Vagina (tissue), 2 donors: ENCODE measurements at places on chromosomes 4 and X.
A peak's percentile ranks its signal among the peaks of the same experiment; 100 is the strongest.

GRCh38 chrX:133414406-133415275 is 648 bp downstream of the GPC4 start:
- no peak for DNase-seq

GRCh38 chr4:3341760-3342159 is 48.9 kb downstream of the RGS12 start:
- peak; percentile 62 for DNase-seq

GRCh38 chrX:111646515-111646914 is 34.5 kb upstream of the ALG13 start:
- no peak for DNase-seq

DNA sequence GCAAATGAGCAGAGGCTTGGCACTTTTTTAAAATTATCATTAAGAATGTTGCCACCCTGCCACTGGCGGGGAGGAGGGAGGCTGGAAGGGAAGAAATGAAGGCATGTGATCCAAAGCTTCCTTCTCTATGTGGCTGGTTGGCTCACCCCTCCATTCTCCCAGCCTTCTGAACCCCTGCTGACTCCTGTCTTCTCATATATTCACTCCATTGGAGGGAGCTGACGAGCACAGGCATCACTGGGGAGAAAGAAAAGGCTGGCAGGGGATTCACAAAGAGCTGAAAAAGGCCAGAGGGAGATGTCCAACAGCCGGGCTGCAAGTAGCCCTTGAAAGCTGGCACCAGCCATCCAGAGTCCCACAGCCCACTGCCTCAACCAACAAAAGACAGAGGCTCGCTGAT is 495.6 kb downstream of the BCOR start:
- DNase-seq: no peak

- DNase-seq: no peak
These were observed 64.5 kb upstream of the STS start for GRCh38 chrX:7083021-7083420.

DNA sequence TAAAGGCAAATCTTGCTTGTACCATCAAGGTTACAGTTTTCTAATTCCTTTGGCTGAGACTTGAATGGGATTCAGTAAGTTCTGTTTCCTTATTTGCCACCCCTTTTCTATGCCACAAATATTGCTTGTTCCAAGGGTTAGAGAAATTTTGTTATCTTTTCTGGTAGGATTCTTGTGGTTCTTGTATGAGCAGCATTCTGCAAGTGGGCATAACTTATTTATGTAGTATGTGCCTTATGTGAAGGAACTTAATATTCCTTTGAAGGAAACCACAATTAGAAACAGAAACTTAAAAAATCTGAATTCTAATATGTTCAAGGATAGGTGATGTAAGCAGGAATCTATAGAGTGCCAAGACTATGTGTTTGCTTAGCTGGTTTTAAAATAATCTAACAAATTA is 53.1 kb upstream of the TSPAN5 start:
- DNase-seq: no peak

DNA sequence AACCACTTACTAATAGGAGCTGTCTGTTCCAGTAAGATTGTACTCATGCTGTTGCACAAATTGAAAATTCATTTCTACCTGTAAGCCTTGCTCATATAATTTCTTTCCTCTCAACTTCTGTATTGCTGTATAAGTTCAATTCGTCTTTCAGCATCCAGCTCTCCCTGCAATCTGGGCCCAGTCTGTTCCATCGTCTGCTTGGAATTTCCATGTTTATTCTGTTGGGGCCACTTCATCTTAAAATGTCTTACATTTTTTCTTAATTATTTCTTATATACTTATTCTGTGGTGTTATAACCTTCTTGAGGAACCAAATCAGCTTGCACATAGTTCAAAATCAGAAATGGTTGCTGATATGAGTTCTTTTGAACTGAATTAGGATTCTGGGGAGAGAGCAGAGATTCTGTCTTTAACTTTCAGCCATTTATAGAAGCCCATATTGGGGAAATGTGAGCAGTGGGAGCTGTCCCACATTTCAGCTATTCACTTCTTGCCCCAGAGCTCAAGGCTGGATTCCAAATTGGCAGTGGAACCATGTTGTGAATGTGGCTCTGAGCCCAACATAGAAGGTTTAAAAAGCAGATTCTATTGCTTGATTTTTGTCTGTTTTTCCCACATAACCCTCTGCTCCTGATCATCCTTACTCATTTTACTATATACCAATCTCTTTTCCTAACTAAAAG is 291.9 kb downstream of the BMPR1B start:
- DNase-seq: no peak

DNA sequence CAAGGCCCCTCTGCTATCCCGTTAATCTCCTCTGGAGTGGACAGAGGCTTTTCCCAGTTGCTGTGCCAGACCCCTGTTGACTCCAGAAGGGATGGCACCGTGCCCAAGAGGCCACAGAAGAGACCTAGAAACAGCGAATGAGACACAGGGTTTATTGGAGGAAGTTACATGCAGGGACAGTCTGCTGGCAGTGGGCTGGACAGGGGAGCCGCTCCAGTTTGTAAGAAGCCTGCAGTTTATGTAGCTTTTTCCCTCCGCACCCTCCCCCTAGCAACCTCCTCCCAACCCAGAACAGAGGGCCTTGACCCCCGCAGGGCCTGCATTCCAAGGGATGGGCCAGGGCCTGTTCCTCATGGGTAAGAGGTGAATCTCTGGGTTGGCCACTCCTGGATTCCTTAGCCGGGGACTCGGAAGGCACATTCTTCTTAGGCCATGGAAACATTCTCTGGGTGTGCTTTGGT is 216.8 kb upstream of the PSAPL1 start:
- DNase-seq: no peak

DNA sequence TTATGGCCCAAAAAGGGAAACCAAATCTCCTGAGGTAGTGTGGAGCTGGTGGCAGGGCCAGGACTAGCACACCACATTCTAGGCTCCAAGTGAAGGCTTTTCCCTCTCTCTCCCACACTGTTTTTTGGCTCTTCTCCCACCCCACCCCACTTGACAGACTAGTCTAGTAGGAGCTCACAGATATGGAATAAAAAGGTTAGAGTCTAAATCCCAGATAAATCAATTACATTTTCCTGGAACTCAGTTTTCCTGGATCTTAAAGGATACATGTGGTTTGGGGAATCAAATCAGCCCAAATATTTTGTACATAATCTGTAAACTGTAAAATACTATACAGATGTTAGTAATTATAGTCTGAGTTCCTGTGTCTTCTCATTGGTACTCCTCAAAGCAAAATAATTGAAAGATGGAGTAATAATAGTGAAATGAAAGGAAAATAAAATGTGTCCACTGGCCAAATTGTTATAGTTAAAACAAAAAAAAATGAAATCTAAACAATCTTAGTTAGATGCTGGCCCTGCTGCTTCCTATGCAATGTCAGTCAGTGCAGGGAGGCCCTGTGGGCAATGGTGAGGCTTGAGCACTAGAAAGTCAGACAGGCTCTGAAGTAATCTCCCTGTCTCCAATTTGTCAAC is 370.4 kb upstream of the CPEB2 start:
- no peak for DNase-seq

- no peak for DNase-seq
These were observed 47.1 kb upstream of the CLCN4 start for GRCh38 chrX:10109695-10110094.

GRCh38 chr4:17234678-17235077 is 277.2 kb downstream of the QDPR start:
- no peak for DNase-seq

GRCh38 chr4:103097112-103097511 is 2.5 kb downstream of the BDH2 start:
- DNase-seq: no peak

GRCh38 chr4:69563424-69563823 is 67.7 kb upstream of the UGT2B4 start:
- no peak for DNase-seq

GRCh38 chr4:3483471-3483921 is 20.4 kb downstream of the DOK7 start:
- no peak for DNase-seq

- no peak for DNase-seq
These were observed 22.9 kb upstream of the GABRQ start for GRCh38 chrX:152614791-152615190.

DNA sequence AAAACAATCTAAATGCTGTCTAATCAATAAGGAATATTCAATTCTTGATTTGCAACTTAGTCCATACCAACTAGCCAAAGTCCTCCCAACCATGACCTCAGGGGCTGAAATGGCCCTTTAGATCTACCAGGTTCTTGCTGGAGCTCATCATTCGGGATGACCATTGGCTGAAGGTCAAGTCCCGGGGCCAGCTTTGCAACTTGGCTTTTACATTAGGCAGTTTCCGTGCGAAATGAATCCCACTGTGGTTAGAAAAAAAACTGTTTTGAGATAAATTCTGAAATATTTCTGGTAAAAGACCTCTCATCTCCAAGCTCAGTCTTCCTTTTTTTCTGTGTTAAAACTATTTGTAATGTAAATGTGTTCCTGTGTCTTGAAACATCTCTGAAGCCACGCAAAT is 178.6 kb downstream of the TENM3 start:
- no peak for DNase-seq

DNA sequence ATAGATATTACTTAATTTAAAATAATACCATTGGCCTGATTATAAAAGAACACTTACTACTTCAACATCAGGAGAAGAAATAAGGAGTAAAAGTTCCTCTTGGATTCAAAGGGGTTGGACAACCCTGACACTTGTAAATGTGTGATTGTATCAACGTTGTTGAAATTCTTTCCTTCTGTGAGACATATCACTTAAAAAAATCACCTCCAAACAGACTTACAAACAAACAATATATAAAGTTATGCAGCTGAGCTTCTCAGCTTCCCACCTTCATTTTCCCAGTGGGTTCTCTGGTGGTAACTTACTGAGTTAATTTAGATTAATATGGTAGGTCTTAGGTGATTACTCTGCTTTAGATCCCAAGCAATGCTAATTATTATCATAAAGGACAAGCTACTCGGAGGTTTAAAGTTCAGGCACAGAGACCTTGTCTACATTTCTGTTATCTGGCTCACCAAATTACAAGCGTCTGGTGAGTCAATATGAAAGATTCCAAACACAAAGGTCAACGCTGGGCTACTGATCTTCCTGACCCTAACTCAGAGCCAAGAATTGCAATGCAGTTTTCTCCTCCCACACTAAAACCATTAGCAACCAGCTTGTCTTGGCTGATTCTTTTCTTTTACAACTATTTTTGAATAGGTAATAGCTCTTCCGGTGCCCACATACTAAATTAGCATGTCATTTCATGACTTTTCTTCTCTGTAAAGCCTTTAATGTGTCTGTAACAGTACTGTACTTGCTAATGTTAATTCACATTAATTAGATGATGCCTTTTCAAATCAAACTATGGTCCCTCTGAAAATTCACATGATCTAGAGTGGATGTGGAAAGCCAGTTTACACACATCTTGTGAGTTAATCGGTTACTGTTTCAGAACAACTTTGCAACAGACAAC is 157.6 kb downstream of the RASL11B start:
- DNase-seq: no peak

DNA sequence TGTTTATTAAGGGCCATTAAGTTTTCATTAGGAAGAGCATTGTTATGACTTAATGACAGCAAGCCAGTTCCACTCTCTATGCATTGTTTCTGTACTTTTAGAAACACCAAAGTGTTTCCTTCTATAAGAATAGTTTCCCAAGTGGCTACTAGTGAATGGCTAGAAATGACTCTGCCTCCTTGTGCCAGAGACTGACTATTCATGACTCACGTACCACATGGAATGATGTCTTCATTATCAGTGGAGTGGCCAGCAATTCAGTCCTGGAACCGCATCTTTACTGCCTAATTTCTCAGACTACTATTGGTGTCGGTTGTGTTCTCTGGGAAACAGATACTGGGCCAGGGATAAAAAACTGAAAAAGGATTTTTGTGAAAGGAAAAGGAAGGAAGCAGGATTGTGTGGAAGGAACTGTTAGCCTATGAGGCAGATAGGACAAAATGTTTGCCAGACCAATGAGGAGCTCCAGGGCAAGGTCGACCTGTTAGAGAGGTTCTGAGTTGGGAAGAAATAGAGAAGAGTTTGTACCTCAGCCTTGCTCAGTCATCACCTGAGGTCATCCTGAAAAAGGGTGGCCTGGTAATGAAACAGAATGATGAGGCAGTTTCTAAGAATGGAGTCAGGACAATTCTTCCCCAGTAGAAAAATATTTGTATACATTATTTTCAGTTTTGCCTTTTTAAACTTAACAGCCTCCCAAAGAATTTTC is 218.6 kb downstream of the SPCS3 start:
- no peak for DNase-seq

DNA sequence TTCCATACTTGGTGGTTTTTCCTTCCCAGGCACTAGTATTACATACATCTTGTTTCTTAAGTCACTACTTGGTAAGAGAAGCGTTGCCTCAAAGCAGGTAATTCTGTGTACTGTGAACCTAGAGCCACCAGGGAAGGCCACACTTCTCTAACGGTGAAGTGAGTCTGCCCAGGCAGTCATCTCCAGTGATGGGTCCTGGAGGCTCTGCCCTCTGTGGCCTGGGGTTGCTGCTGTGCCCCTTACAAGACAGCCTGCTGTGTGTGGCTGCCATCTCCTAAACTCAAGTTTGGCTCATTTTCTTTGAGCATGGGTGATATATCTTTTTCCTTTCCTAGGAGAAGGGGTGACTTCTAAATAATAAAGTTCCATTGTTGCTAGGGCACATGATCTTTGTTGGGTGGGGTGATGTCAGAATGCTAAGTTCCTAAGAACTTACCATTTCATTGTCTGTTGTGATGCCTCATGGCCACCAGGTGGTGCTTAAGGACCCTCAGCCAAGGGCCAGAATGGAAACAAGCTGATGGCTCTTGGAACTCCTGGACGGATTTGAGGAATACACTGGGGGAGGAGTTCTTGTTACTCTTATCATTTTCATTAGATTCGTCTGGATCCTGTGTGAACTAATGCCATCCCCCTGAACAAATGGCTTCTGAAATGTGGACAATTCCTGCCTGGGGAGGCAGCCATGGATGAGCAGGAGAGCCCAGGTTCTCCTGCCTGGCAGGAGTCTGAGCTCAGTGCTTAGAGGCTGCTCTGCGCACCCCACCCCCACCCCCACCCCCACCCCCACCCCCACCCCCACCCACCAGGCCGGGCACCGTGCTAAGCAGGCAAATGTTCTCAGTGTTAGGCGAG is 41.1 kb upstream of the WDR1 start:
- no peak for DNase-seq

- DNase-seq: no peak
These were observed 73.7 kb upstream of the WDR44 start for GRCh38 chrX:118272242-118272641.

GRCh38 chrX:85107407-85107806 is 103.7 kb downstream of the APOOL start:
- DNase-seq: no peak

- DNase-seq: peak; percentile 85
These were observed 22.8 kb upstream of the SPON2 start for GRCh38 chr4:1195109-1195671.

DNA sequence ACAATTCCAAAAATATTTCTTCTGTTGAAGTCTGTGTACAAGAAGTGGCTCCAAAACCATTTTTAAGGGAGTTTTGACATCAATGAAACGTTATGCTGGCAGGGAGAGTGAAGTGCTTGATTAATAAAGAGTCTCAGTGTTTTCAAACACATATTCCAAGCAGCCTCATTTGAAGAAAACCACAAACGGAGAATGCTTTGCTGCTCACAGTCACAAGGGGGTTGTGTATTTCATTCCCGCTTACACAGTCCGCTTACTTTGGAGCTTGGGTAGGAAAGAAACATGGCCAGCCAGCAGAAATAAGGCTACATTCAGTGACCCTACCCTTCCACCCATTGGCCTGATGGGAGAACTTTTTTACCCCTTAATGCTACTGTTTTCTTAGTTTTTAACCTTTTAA is 586.2 kb downstream of the RAB28 start:
- DNase-seq: no peak

GRCh38 chr4:122894827-122895226 is 27.6 kb downstream of the NUDT6 start:
- DNase-seq: no peak
